Left renal cortex interstitium (tissue), 4 donors: ENCODE measurements at places on chromosomes 1 and 21.
A peak's percentile ranks its signal among the peaks of the same experiment; 100 is the strongest.

GRCh38 chr1:167798952-167799351 lies 77.2 kb downstream of the MPZL1 start:
- no peak for DNase-seq

GRCh38 chr1:205629751-205630150 lies 2.1 kb downstream of the ELK4 start:
- DNase-seq = no peak

GRCh38 chr1:44842862-44843655 lies at the start of gene PTCH2:
Gene PTCH2 (minus strand): TSS chr1:44843253. CDS start chr1:44842932, 321 bp downstream.
- peak; percentile 86 for DNase-seq

DNA sequence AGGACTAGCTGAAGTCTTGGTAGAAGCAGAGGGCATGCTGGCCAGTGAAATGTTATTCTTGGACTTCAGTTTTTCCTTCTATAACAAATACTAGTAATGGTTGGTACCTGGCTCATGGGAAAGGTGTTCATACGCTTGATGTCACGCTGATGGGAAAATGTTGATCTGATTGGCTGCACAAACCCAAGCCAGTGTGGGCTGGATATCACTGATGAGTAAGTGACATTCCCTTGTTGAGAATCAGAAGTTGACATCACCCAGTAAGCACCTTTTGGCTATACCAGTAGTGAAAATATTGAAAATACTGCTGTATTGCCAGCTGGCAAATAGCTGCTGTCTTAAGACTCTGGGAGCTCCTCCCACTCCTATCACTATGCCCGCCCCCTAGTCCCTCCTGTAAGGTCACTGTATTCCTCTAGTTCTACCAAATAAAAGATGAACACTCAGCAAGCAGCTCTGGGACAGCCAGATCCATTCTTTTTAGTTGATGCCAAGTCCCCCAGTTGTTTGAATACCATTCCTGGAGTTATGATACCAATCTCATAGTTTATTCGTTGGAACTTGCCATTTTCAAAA lies 168.2 kb downstream of the GRIK1 start:
- DNase-seq = no peak

DNA sequence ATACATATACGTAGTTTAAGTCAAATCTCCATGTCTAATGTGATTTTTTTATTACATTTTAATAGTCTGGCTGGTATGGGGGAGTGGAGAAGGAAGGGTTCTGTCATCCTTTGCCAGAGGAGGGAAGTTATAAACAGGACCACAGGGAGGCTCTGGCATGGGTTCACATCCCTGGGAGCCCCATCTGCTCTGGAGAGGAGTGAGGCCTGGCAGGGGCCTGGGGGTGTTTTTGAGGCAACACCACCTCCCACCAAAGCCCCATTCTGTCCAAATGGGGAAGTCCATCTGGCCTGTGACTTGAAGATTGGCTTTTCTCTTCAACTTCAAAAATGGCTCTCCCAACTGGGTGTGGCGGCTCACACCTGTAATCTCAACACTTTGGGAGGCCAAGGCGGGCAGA lies 15.8 kb downstream of the DISP3 start:
- no peak for DNase-seq

DNA sequence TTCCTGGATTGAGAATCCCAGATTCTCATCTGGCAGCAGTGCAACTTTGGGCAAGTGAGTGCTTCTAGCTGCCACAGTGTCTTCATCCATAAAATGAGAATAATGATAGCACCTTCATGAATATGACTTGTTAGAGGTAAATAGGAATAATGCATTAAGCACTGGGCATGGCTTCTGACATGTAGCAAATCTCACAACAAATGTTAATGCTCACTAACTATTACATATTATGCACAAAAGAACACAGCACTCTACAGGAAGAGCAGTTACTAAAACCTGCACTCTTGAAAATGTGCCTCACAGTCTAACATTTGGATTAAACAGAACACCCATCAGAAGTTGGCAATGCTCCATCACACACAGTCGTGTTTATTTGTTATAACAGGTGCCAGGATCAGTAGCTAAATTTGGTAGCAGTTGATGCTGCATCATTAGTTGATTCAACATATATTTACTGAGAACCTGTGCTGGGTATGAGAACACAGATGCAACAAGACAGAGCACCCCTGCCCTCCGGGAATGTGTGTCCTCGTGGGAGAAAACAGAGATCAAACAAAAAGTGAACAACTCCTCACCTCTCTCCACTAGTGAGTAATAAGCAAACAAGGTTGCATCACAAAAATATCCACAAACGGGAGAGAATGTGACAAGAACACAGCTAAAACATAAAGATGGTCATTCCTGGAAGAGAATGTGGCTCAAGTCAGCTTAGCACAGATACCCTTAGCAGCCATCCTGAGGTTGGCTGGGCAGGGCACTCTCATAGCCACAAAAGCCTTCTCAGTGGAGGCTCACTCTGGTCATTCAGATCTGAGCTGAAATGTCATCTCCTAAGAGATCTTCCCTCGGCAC lies 26.2 kb upstream of the LBR start:
- no peak for DNase-seq

GRCh38 chr1:216221260-216221700 lies 202.0 kb downstream of the USH2A start:
- DNase-seq = peak; percentile 62

DNA sequence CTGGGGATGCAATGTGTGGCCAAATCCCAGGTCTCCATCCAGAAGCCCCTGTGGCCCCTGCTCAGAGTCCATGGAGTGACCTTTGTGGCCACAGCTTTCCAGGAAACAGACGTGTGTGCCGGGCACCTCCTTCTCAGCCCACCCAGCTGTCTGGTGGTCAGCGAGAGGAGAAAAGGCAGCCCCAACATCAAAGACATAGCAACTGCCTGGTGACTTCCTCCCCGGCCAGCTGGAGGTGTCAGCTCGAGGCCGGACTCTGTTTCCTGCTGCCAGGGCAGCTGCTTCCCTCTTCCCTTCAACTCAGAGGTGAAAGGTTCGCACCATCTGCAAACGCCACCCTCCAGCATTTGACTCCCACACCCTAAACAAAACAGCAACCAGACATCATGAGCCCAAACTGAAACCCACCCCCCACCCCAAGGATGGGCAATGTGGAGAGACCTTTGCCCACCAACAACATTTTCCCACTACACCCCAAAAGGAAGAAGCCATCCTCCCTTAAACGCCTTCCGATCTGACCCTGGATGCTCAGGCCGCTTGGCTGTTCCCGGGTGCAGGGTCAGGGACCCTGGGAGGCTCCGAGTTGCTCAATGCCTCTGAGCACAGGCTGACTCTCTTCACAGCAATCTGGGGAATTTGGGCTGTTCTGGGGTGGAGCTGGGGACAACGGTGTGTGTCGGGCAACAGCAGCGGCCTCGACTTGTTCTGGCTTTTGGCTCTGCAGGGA lies 162.3 kb downstream of the PSMG1 start:
- no peak for DNase-seq
